ENCODE measurements at places on chromosomes 2 and 18. TPM values are rescaled to one million over a fixed set of nuclear protein-coding genes. Genes with fewer than 3 reads are reported as not detected.

DNA sequence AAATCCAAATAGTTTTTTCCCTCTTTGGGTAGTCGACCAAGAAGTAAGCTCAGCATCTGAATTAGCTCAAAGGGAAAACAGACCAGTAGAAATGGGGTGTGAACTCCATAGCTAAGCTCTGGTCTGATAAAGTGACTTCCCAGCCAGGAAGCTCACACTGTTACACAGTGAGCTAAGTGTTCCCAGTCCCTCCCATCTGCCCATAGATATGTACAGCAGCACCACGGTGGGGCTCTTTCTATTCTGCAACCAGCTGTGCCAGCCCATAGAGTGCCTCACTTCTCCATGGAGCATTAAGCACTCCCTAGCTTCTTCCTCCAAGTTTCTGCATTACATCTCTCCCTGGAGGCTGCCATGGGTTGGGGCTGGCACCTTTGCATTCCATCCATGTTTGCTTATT is 27.6 kb upstream of the NEMP2 start:
- H3K36me3 ChIP-seq: no peaks in the 10 kb centered on the region
- no peak for DNase-seq
- no peaks in the 10 kb centered on the region for H3K27me3 ChIP-seq
- H3K27ac ChIP-seq: no peak overlapping the region
- no peak overlapping the region for H3K4me3 ChIP-seq

GRCh38 chr2:238854699-238855229 is 6.9 kb downstream of the TWIST2 start:
- no peaks in the 10 kb centered on the region for H3K4me1 ChIP-seq
- peaks cover 77% of the 10 kb centered on the region for H3K27me3 ChIP-seq
- no peak overlapping the region for H3K27ac ChIP-seq
- no peak for DNase-seq

- peaks cover 6% of the 10 kb centered on the region for H3K4me1 ChIP-seq
- H3K27me3 ChIP-seq: peaks cover 1% of the 10 kb centered on the region
- H3K4me3 ChIP-seq: no peak overlapping the region
- H3K27ac ChIP-seq: no peak overlapping the region
Observed at GRCh38 chr2:158905784-158906183, 62.7 kb upstream of the TANC1 start.

DNA sequence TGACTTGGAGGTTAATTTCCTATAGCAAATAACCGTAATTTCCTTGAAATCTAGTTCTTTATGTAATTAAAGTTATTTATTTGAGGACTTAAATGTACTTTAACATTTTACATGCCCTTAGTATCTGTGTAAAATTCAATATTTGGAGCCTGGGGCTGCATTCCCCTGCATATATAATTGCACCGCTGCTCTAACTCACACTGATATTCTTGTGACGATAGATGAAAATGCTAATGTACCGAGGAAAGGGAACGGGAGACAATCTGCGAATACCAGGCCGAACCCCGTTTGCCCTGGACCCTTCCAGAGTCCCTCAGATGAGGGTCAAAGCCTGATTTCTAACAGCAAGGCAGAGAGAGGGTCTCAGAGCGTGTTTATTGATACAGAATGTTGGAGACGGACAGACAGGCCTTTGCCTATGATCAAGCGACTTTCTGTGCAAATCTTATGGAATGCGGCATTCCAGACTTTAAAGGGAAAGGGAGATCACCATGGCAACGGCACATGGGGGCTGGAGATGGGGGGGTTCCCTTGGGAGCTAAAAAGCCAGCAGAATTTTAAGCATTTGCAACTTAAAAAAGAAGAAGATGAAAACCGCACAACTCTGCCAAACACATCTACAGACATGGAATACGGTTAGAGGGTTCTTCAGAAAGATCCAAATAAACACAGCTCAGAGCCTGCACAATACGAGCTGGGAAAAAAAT is 57.6 kb upstream of the TWIST2 start:
- no peak for DNase-seq
- no peaks in the 10 kb centered on the region for H3K36me3 ChIP-seq
- H3K27me3 ChIP-seq: peaks cover 15% of the 10 kb centered on the region
- H3K4me3 ChIP-seq: no peak overlapping the region

DNA sequence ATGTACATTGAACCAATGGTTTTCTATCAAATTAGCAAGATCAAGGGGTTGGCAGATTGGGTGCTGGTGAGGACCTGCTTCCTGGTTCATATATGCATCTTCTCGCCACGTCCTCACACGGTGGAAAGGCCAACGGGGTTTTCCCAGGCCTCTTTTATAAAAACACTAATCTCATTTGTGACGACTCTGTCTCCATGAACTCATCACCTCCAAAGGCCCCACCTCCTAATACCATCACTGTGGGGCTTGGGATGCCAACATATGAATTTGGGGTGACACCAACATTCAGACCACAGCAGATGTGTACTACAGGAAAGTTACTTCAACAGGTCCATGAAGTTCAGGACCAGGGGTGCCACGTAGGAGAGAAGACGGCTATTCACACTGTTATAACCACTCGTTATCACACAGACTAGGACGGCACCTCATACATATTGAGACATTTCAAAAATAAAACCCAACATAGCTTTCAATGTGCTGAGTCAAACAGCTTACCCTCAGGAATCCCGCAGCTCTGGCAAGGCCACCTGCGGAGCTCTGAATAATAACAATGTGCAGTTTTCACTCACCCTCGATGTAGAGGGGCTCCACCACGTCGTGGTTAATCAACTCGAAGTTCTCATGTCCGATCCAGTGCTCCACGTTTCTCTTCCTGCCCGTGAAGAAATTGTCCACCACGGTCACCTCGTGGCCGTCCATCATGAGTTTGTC is 49.3 kb downstream of the UXS1 start:
- H3K27me3 ChIP-seq: no peaks in the 10 kb centered on the region
- H3K27ac ChIP-seq: peak overlapping the region; percentile 30
- H3K36me3 ChIP-seq: peaks cover 82% of the 10 kb centered on the region

DNA sequence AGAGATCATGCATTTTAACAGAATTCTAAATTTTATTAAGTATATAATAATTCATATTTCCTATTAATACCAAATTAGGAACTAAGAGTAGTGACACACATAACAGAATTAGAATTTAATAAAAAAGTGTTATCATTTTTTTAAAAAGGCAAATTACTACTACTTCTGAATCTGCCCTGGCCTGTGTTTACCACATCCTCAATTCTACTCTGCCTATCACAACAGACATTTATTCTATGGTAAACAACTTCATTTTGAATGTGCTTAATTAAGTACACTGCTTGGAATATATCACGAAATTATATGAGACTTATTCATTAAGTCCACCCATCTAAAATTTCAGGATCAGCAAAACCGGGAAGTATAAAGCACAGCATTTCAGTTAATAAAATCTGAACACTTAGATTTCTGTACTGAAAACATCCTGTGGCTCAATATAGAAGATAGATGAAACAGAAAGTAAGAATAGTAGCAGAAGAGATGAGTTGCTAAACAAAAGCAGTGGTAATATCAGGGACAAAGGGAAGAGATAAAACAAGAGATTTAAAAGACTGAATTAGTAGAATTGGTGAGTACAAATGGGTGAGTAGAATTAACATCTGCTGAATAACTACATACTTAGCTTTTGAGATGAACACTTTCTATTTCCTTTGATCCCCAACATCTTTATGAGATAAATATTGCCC is 3.7 kb downstream of the SMC6 start:
- peaks cover 24% of the 10 kb centered on the region for H3K4me1 ChIP-seq
- peak overlapping the region; percentile 3 for H3K27ac ChIP-seq
- H3K4me3 ChIP-seq: no peak overlapping the region
- H3K36me3 ChIP-seq: peaks cover 2% of the 10 kb centered on the region

DNA sequence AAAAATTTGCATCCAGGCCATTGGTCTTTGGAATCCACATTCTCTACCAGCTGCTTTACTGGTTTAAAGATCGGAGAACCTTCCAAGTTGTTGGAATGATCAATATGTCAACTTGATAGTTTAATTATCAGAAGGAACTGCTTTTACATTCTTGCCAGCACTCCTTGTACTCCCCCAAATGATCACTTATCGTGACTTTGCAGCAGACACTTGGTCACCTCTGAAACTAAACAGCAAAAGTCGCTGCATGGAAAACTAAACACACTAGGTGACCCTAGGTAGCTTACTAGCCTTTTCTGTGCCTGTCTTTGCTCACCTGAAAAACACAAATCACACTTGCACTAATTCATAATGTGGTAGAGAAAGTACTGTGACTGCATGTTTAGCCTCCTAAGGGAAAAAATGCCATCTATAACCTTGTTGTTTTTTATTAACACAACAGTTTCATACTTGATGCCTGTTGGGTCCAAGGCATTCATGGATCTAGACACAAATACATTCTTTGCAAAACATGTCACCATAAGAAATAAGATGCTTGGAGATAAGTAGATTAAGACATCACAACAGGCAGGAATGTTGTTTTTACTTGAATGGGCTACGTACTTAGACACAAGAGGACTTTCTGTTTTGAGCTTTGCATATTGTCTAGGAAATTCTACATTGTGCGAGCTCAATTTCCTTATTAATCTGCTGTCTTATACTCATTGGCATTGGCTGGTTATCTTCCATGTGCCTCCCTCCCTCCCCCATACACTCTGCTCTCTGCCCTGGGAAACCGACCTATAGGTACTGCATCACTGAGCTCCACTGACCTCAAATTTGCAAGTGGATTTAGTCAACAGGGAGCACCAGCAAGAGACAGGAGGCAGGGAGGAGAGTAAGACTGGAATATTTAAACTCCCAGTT is 219.1 kb upstream of the STK17B start:
- no peak overlapping the region for H3K4me3 ChIP-seq
- H3K4me1 ChIP-seq: no peaks in the 10 kb centered on the region
- H3K27me3 ChIP-seq: peaks cover 11% of the 10 kb centered on the region
- H3K36me3 ChIP-seq: no peaks in the 10 kb centered on the region

DNA sequence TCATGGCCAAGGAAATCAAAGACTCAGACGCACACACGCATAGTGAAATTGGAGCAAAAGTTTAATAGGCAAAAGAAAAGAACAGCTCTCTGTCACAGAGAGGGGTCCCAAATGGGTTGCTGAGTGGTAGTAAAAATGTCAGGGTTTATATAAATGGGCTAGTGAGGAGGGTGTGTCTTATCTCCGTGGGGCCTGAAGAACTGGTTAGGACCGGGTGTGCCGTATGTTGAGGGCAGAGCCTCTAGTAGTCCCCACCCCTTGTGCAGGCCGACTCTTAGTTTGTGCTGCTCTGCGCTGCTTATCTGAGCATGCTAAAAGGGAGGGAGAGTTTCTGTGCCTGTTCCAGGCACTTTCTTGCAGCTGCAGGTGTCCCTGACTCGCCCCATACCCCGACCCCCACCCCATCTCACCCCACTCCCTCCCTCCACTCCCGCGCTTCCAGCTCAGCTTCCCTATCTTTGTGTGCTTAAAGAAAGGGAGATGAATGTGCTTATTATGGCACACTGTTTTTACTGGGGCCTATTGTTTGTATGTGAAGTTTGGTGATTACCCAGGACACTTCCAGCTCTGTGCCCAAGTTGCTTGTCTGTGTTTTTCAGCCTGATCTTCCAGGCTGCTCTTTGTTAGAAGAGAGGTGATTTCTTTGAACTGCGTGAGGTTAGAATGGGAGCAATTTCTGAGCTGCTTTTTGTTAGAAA is 167.4 kb downstream of the SPAG16 start:
- peaks cover 15% of the 10 kb centered on the region for H3K36me3 ChIP-seq
- H3K27ac ChIP-seq: no peak overlapping the region
- H3K4me3 ChIP-seq: no peak overlapping the region
- no peaks in the 10 kb centered on the region for H3K27me3 ChIP-seq
- H3K4me1 ChIP-seq: no peaks in the 10 kb centered on the region

DNA sequence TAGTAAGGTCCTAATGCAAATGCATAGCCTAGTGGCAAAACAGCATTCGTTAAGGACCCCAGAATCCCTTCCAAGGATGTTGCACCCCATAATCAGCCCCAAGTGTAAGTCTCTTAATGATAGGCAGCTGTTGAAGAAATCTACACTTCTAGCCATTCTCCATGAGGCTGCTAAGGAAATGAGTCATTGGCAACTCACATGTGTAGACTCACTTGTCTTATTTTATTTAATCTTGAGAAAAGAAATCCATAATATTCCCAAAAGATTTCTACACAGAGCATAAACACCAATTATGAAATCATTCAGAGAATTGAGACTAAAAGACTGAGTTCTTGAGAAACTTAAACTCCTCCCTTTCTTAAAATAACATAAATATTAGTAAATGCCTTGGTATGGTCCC is 52.4 kb downstream of the AKAIN1 start:
- peaks cover 12% of the 10 kb centered on the region for H3K4me1 ChIP-seq
- H3K4me3 ChIP-seq: no peak overlapping the region
- peaks cover 3% of the 10 kb centered on the region for H3K36me3 ChIP-seq
- no peaks in the 10 kb centered on the region for H3K27me3 ChIP-seq
- H3K27ac ChIP-seq: no peak overlapping the region

- no peak overlapping the region for H3K27ac ChIP-seq
- no peaks in the 10 kb centered on the region for H3K27me3 ChIP-seq
Observed at GRCh38 chr18:23225503-23225902, 90.2 kb downstream of the CABLES1 start.

DNA sequence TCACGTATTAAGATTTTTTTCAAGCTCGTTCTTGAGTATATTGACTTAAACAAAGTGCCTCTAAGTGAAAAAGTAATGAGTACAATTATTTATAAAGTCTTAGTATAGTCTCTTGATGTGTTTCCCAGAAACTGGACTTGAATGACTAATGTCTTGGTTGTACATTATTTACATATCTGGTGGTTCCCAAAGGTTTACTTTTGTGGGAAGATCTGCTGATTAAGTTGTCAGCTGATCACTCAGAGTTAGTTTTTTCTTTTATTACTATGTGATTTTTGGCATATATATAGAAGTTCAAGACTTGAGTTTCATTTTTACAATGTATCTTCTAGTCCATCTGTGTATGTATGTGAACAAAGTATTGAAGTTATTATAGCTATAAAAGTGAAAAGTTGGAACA is 29.5 kb downstream of the RNF144A start:
- H3K4me1 ChIP-seq: peaks cover 46% of the 10 kb centered on the region
- peaks cover 11% of the 10 kb centered on the region for H3K36me3 ChIP-seq
- no peaks in the 10 kb centered on the region for H3K27me3 ChIP-seq
- no peak overlapping the region for H3K4me3 ChIP-seq
- H3K27ac ChIP-seq: no peak overlapping the region
- no peak for DNase-seq

Gene RMDN2
- total RNA-seq: 7.1 TPM

Gene EFEMP1
- not detected for total RNA-seq

Gene FOXI3
- not detected for total RNA-seq

Gene RALBP1
- 53.8 TPM for total RNA-seq

Gene FAM117B
- total RNA-seq: 57.2 TPM

Gene DSC2
- not detected for total RNA-seq

Gene KATNAL2
- total RNA-seq: 2.2 TPM

Data from naive thymus-derived CD8-positive, alpha-beta T cell (primary cell).